Non-pigmented ciliary epithelial cell (primary cell): ENCODE measurements at places on chromosomes 1 and 21.

GRCh38 chr1:15786581-15786980 is 20.9 kb downstream of the UQCRHL start:
- no peak for DNase-seq

GRCh38 chr1:107950464-107950863 is 14.5 kb downstream of the VAV3 start:
- DNase-seq = no peak

- DNase-seq = no peak
Measured at GRCh38 chr1:6035719-6036118, 10.0 kb upstream of the KCNAB2 start.

DNA sequence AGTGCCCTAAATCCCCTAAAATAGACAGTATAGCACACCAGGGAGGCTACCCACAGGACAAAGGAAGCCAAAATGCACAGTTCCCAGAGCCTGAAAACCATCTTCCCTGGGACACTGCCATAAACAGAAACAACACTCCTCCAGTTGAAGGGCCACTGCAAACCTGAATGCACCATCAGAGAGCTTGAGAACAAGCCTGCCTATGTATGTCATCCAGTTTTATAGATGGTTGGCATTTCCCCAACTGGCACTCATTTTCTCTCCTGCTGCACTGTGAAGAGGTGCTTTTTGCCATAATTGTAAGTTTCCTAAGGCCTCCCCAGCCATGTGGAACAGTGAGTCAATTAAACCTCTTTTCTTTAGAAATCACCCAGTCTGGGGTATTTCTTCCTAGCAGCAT is 169.0 kb downstream of the AGBL4 start:
- DNase-seq = no peak

- no peak for DNase-seq
Measured at GRCh38 chr1:232471250-232471649, 158.7 kb downstream of the SIPA1L2 start.

DNA sequence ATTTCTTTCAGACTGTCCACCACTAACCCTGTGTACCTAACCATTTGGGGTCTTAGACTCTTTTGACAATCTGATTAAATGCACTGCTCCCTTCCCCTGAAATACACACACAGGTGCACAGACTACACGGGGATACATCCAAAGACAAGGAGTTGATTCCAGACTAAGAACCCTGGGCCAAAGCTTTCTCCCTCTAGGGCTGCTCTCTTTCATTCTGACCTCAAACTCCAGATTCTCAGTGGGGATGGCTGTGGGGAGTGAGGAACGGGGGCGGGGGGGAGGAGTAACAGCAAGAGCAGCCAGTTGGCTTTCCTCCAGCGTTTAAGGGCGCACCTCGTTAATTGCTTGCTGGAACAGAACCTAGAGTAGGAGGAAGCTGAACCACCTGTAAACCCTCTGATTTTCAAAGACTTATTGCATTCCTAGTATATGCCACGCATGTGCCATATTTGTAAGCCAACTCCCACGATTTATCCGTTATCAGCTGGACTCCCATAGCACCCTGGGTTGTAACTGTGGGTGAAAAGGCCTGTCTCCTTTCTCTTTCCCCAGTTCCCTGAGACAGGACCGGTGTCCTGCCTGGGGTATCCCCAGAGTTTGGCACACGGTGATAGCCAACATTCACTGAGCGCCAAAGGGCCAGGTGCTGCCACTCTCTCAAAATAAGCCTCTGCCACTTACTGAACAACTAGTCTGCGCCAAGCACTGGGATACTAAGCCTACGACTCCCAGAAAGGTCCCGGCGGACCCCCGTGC is 920 bp downstream of the MTHFR start:
- DNase-seq = no peak

DNA sequence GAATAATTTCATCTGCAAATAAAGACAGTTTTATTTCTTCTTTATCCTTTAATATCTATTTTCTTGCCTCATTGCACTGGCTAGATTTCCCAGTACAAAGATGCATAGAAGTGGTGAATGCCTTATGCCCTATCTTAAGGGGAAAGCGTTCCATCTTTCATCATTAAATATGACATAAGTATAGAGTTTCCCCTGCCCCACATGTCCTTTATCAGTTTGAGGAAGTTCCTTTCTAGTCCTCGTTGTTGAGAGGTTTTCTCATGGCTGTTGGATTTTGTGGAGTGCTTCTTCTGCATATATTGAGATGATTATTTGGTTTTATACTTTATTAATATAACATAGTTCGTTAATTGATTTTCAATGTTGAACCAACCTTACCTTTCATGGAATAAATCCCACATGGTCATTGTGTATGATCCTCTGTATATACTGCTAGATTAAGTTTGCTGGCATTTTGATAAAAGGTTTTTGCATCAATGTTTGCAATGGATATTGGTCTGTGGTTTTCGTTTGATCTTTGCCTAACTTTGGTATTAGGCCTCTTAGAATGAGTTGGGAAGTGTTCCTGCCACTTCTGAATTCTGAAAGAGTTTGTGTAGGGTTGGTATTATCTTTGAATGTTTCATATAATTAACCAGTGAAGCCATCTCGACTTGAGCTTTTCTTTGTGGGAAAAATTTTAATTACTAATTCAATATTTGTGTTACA is 15.6 kb downstream of the PRKACB start:
- no peak for DNase-seq

- DNase-seq = no peak
Measured at GRCh38 chr1:245248231-245248731, 93.5 kb downstream of the KIF26B start.

DNA sequence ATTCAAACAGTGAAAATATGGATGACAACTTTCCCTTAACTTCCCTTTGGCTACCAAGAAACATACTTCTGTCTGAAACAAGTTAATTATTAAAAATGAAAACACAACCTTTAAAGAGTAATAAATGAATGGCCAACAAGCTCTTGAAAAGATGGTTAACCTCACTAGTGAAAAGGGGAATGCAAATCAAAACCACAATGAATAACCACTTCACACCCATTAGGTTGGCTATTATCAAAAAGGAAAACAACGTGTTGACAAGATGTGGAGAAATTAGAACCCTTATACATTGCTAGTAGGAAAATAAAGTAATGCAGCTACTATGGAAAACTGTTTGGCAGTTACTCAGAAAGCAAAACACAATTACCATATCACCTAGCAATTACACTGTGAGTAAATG is 14.1 kb downstream of the COP1 start:
- no peak for DNase-seq

GRCh38 chr1:7339953-7340352 is 431.1 kb upstream of the VAMP3 start:
- DNase-seq = no peak

DNA sequence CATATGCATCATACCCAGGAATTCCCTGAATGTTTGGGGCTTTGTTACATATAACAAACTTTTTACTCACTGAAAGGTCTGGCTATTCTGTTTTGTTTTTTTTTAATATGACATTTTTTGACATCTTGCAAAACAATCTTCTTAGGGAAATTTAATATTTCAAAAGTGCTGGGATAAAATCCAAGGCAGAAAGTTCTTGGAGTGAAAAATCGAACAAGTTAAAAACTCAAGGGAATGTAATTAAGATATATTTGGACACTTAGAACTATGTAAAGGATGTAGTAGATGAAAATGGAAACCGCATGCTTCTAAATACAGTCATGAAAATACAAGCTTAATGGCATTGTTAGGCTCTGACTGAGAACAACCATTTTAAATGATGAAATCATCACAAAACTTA is 8.6 kb downstream of the CHODL start:
- no peak for DNase-seq

DNA sequence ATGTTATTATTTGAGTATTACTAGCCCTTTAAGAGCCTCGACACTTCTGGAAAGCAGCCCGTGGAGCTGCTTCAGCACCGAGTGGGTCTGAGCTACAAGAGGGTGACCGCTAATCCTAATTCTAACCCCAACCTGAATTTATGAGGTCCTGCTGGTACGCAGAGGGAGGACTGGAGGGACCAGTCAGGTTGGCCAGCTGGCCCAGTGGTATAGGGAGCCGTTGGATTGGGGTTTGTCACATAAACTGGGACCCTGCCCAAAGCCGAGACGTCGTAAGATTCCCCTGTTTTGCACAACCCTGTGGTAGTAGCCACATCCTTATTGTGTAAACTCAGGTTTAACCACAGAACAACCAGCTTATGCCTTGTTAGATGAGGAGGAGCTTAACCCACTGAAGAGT is 60.8 kb upstream of the F3 start:
- DNase-seq = no peak
